ENCODE measurements at places on chromosomes 7 and 10. TPM values are rescaled to one million over a fixed set of nuclear protein-coding genes. Genes with fewer than 3 reads are reported as not detected.

The ZNF425 gene
- total RNA-seq, result 2.9 TPM

DNA sequence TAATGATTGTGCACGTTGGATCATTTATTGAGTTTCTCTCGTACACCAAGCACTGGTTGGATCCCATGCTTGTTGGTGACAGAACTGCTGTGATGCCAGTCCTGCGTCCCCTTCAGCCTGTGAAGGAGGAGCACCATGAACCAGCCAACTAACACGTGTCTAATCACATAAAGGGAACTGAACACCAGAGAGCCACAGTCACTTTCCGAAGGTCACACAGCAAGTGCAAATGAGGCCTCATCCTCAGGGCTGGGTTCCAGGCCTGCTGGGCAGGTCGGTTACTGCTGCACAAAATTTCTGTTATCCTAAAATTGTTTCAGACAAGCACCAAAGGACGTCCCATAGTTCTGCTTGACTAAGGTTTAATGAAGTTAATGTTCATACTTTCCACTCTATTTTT is 332.0 kb upstream of the ZNF32 start:
- no peaks in the 10 kb centered on the region for H3K36me3 ChIP-seq
- no peaks in the 10 kb centered on the region for H3K4me1 ChIP-seq
- H3K4me3 ChIP-seq, result no peak overlapping the region
- DNase-seq, result no peak
- no peaks in the 10 kb centered on the region for H3K27me3 ChIP-seq

DNA sequence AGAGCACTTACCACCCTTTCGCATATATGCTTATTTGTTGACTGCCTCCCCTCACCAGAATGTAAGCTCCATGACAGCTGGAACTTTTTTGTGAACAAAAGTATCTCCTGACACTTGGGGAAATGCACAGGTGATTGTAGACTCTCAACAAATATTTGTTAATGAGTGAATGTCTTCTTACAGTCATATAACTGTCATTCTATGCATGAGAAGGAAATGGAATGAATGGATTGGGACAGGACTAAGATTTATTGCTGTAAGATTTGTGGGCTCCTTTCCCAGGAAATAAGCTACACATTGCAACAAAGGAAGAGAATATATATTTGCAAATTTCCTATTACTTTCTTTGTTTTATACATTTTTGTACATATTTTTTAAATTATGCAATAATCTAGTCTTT is 48.5 kb downstream of the FEZF1 start:
- no peaks in the 10 kb centered on the region for H3K4me1 ChIP-seq
- no peak overlapping the region for H3K27ac ChIP-seq
- H3K27me3 ChIP-seq, result no peaks in the 10 kb centered on the region

The NEUROG3 gene
- total RNA-seq, result not detected

The MRLN gene
- total RNA-seq, result not detected

GRCh38 chr7:130131191-130131834 is 61.0 kb downstream of the KLHDC10 start:
- H3K36me3 ChIP-seq, result peaks cover 46% of the 10 kb centered on the region
- DNase-seq, result no peak
- no peak overlapping the region for H3K4me3 ChIP-seq
- no peaks in the 10 kb centered on the region for H3K27me3 ChIP-seq
- no peak overlapping the region for H3K27ac ChIP-seq

GRCh38 chr10:120138689-120139088 is 246.2 kb downstream of the SEC23IP start:
- H3K4me3 ChIP-seq, result no peak overlapping the region
- H3K27ac ChIP-seq, result no peak overlapping the region
- H3K36me3 ChIP-seq, result no peaks in the 10 kb centered on the region
- no peaks in the 10 kb centered on the region for H3K27me3 ChIP-seq
- no peaks in the 10 kb centered on the region for H3K4me1 ChIP-seq
